Stimulated activated CD8-positive, alpha-beta memory T cell treated with anti-CD3 and anti-CD28 coated beads, Interleukin-2, amount 100 ng/mL, for 1 hour (primary cell): ENCODE measurements at places on chromosomes 6 and 20.

GRCh38 chr6:17530321-17530835, 69.7 kb upstream of the FAM8A1 start:
- DNase-seq: no peak

DNA sequence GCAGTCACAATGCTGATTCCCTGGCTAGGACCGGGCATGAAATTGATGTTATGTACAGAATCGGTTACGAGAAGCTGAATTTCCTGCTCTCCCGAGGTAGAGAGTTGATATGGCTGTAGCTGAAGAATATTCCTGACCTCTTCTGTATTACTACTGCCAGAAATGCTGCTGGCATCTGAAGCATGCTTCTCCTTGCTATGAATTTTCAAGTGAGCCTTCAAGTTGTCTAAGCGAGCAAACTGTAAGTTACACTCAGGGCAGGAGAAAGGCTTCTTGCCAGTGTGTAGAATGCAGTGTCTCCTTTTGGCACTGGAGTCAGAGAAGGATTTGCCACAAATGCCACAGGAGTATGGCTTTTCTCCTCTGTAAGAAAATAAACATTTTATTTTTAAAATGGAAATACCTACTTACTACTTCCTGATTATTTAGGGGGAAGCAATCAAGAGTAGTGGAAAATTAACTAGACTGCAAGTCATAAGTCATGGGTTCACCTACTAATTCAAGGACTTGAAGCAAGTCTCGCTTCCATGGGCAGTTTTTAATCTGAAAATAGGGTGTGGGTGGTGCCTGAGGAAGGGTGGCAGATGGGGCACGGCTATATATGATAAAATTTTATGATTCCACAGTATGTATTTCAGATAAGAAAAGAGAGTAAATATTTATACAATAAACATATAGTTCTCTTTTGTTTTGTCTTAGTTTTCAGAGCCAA, 10.8 kb upstream of the MICAL1 start:
- DNase-seq: no peak

DNA sequence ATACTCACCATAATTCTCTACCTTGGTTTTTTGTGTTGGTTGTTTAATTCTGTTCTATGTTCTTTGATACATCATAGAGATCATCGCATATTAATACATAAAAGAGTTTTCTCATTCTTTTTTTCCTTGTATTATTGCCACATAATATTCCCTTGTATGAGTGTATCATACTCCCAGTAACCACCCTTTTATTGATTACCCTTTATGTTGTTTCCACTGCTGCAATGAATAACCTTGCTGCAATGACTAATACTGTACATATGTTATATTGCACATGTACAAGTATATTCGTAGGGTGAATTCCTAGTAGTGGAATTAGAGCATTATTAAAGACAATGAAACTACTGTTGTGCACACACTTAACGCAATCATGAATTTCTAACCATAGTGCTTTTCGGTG, 9.1 kb upstream of the SF3B5 start:
- DNase-seq: no peak

- no peak for DNase-seq
These were observed 161.0 kb downstream of the INSM1 start for GRCh38 chr20:20528861-20529260.

- no peak for DNase-seq
These were observed 55.3 kb downstream of the CTCFL start for GRCh38 chr20:57469418-57470211.

GRCh38 chr6:149963212-149963461, 606 bp upstream of the ULBP1 start:
- DNase-seq: no peak

DNA sequence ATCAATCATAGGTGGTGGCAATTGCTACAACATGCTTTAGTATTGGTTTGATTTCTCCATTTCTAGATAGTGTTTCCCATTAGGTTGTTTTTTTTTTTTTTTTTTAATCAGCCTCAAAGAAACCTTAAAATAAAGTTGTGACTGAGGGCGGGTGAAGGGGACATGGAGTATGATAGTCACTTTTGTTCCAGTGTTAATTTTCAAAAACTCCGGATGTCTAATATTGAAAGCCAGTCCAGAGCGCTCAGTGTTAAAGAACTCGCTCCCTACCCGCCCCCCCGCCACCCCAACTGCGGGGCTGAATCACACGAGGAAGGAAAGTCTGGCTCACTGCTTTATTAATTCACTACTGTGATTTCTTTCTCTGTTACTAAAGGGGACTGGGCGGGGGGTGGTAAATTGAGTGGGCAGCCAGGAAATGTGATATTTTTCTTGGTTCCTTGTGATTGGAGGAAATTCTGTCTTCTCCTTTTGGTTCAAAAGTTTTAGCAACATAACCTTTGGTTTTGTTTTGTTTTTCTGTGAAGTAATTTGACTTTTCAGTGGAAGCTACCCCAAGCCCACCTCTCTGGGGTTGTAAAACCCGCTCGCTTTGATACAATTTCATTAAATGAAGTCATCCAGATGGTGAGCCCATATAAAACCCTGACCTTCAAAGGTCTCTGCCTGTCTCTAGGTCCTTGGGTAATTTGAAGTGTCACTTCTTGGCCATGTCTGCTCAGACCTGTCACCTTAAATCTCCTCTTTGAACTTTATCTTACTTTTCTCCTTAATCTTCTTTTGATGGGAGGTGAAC, 38.0 kb downstream of the TNFAIP3 start:
- peak; percentile 41 for DNase-seq

DNA sequence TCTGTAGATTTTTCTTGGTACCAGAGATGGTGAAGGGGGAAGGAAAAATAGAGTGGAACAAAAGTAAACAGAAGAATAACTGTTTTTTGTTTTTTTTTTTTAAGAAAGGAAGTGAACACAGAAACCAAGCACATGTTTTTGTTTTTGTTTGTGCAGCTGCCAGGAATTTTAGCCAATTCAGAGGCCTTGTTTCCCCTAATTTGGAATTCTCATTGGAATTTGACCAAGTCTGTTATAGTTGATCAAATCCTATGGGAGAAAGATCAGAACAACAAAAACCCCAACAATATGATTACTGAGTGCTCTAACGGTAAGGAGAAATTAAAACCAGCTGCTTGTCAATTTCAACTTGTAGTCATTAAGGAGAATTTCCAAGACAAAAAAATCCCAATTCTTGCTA, 18.2 kb upstream of the IL22RA2 start:
- no peak for DNase-seq

DNA sequence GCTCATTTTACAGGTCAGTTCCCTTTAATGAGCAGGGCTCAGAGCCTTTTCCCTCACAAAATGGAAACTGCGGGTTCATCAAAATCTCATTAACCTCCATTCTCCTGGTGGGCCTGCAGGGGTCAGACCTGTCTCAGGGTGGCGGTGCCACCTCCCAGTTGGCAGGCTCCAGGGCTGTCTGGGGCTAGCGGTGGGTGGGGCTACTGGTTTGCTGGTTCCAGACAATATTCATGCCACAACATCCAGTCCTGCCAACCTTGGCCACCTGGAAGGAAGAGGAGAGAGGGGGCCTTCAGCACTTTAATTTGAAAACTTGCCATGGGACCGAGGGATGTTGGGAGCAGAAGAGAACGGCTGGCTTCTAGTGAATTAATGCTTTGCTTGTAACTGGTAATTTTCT, 41.9 kb upstream of the CTNNBL1 start:
- no peak for DNase-seq

DNA sequence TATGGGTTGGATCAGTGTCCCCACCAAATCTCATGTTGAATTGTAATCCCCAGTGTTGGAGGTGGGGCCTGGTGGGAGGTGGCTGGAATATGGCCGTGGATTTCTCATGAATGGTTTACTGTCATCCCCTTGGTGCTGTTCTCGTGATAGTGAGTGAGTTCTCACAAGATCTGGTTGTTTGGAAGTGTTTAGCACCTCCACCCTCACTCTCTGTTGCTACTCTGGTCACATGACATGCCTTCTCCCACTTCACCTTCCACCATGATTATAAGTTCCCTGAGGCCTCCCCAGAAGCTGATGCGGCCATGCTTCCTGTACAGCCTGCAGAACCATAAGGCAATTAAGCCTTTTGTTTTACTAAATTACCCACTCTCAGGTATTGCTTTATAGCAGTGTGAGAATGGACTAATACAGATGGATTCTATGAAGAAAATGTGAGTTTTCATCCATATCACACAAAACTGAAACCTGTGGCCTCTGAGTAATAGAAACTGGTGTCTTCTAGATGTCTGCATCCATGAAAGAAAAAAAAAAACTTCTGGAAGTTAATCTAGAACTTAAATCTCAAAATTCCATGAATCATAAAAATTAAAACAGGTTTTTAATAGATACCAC, 39.3 kb downstream of the MBOAT1 start:
- no peak for DNase-seq

DNA sequence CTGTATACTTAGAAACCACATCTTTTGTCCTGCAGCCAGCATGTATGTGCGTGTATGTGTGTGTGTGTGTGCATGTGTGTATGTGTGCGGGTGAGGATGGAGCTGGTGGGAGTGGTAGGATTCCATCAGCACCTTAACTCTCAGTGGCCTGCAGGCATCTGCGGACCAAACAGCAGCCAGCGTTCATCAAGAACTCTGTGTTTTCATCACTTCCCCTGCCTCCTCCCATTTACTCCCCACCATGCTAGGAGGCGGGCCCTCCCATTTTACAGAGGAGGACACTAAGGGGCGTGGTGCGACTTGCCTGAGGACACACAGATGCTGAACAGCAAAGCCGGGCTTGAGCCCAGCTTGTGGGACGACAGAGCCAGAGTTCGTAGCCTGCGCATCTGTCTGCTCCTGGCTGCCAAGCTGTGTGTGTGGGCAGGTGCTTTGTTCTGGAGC, 8.9 kb downstream of the VSTM2L start:
- no peak for DNase-seq

GRCh38 chr6:39808964-39809363, 16.8 kb downstream of the DAAM2 start:
- no peak for DNase-seq

DNA sequence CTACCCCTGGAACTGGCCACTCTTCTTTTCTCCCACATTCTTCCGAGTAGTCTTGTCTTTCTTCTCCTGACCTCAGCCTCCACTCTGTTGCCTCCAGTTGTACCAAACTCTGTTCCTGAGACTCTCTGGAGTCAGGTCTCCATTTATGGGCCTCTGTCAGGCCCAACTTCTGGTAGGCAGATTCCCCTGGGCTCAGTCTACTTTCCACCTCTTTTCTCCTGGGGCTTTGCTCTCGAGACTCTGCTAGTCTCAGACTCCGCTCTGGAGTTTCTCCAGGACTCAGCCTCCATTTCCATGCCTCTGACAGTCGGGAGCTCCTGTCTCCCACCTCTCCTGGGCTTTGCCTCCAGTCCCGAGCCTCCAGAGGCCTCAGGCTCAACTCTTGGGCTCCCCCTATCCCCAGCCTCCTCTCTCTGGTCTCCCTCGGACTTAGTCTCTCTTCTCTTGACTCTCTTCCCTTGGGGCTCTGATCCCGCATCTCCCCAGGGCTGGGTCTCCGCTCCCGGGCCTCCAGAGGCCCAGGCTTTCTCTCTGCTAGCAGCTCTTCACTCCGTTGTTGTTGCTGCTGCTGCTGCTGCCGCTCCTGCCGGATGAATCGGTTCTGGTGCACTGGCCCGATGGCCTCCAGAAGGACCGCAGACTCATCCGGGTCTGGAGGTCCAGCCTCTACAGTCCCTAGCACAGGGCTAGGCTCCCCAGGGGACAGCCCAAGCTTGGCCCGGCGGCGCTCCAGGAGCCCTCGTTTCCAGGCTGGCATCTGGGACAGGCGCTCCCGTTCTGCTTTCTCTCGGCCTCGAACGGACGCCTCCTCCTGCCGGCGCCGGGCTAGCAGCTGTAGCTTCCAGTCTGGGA, 1.1 kb downstream of the PPP1R18 start:
- no peak for DNase-seq

- DNase-seq: no peak
These were observed 87.8 kb downstream of the TMEM170B start for GRCh38 chr6:11625302-11625701.

DNA sequence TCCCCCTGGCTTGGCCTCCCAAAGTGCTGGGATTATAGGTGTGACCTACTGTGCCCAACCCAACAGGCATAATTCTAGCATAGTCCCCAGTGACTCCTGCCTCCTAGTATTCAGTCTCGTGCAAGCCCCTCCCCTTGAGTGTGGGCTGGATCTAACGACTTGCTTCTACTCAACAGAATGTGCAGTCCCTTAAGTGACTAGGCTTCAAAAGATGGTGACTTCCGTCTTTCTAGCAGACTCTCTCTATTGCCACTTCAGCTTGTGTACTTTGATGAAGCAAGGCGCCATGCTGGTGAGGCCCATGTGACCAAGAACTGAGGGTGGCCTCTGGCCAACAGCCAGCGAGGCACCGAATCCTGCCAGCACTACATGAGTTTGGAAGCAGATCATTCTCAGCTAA, 109.6 kb upstream of the TRAF3IP2 start:
- DNase-seq: no peak

- no peak for DNase-seq
These were observed 48.3 kb upstream of the TBC1D32 start for GRCh38 chr6:121382467-121383121.

DNA sequence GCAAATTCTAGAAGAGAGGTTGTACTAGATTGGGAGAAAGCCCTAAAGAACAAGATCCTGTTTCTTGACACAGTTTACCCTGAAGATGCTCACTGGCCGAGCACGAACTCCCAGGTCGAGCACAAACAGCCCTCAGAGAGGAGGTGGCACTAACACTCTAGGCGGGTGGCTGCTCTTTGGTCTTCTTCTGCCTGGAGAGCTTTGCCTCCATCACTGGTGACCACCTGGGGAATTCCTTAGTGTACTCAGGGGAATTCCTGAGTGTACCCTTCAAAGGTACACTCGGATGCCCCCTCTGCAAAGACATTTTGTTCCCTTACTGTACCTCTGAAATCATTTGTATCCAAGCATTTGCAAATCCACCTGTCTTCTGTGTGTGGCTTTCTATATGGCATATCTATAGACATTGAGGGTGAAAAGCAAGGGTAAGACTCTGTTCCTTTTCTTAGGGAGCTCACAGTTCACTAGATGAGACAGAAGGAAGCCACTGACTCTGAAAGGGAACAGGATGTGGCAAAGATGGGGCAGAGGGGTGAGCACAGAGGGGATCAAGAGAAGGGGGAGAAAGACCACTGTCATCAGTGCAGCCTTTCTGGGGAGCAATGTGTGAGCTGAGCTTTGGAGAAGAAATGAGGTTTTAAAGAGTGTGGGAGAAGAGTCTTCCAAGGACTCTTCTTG, 169.8 kb upstream of the PROKR2 start:
- no peak for DNase-seq

GRCh38 chr20:1711826-1712601, 54.4 kb upstream of the SIRPG start:
- DNase-seq: no peak

GRCh38 chr6:40535110-40535818, 51.9 kb downstream of the LRFN2 start:
- no peak for DNase-seq

GRCh38 chr6:1854296-1854695, 244.6 kb downstream of the FOXC1 start:
- DNase-seq: no peak

DNA sequence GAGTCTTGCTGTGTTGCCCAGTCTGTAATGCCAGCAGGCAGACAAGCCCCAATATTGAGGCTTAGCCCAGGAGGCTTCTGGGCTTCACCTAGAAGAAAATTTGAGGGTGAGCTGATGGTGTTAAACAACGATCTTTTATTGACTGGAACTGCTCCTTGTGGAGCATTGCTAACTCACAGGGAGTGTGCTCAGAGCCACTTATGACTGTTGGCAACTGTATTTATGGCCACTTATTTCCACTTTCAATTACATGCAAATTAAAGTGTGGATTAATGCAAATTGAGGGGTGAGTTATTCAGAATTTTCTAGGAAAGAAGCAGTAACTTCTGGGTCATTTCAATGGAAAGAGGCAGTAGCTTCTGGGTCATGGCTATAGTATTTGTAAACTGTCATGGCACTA, 317.2 kb upstream of the FKBP1C start:
- DNase-seq: no peak
